Aortic smooth muscle cell (primary cell): ENCODE measurements at places on chromosomes 3 and 15. TPM values are rescaled to one million over a fixed set of nuclear protein-coding genes. Genes with fewer than 3 reads are reported as not detected.

SI gene
- total RNA-seq = not detected in 2 replicates

COL6A5 gene
- total RNA-seq = not detected in 2 replicates

CKMT1B gene
- not detected in 2 replicates for total RNA-seq

DUSP7 gene
- total RNA-seq = 7.4 and 8.8 TPM in 2 replicates

NEDD4 gene
- total RNA-seq = 15.9 and 17.0 TPM in 2 replicates

AQP9 gene
- total RNA-seq = not detected in 2 replicates

ANKRD28 gene
- 129 and 138 TPM in 2 replicates for total RNA-seq

SCG3 gene
- total RNA-seq = not detected in 2 replicates

SERINC4 gene
- under 0.01 and 0.06 TPM in 2 replicates for total RNA-seq

TBC1D2B gene
- total RNA-seq = 22.6 and 24.7 TPM in 2 replicates

HYAL1 gene
- total RNA-seq = 1.2 and 2.6 TPM in 2 replicates

GUCA1C gene
- total RNA-seq = not detected in 2 replicates

SLC12A8 gene
- total RNA-seq = 1.3 and 2.6 TPM in 2 replicates

POLQ gene
- 5.3 and 7.0 TPM in 2 replicates for total RNA-seq

ILDR1 gene
- not detected in 2 replicates for total RNA-seq

ATP2B2 gene
- 0.13 TPM in 1 of 2 replicates, not detected in the other for total RNA-seq

ACOX2 gene
- 25.6 and 27.1 TPM in 2 replicates for total RNA-seq

CPNE9 gene
- total RNA-seq = not detected in 2 replicates

IQCF5 gene
- total RNA-seq = not detected in 2 replicates

GADL1 gene
- total RNA-seq = under 0.01 and 0.06 TPM in 2 replicates

TGM5 gene
- total RNA-seq = not detected in 2 replicates

TTLL13 gene
- total RNA-seq = under 0.01 and 0.12 TPM in 2 replicates

CTXN2 gene
- total RNA-seq = not detected in 2 replicates

CX3CR1 gene
- total RNA-seq = under 0.01 TPM in 2 replicates

DNAH1 gene
- total RNA-seq = 3.3 and 3.9 TPM in 2 replicates

LRRC28 gene
- total RNA-seq = 18.2 and 21.1 TPM in 2 replicates

NDN gene
- 39.4 and 42.4 TPM in 2 replicates for total RNA-seq

CLK3 gene
- total RNA-seq = 33.6 and 42.0 TPM in 2 replicates

MKRN3 gene
- 0.06 TPM in 1 of 2 replicates, not detected in the other for total RNA-seq

UROC1 gene
- not detected in 2 replicates for total RNA-seq

KLHL40 gene
- total RNA-seq = not detected in 2 replicates

CALML4 gene
- total RNA-seq = 1.6 and 2.9 TPM in 2 replicates

C3orf70 gene
- total RNA-seq = 0.99 and 2.0 TPM in 2 replicates

MORC1 gene
- total RNA-seq = not detected in 2 replicates
